ENCODE measurements at places on chromosomes 7 and 10. TPM values are rescaled to one million over a fixed set of nuclear protein-coding genes. Genes with fewer than 3 reads are reported as not detected.

GRCh38 chr7:158322616-158323530 is 264.8 kb downstream of the PTPRN2 start:
- DNase-seq: no peak

DNA sequence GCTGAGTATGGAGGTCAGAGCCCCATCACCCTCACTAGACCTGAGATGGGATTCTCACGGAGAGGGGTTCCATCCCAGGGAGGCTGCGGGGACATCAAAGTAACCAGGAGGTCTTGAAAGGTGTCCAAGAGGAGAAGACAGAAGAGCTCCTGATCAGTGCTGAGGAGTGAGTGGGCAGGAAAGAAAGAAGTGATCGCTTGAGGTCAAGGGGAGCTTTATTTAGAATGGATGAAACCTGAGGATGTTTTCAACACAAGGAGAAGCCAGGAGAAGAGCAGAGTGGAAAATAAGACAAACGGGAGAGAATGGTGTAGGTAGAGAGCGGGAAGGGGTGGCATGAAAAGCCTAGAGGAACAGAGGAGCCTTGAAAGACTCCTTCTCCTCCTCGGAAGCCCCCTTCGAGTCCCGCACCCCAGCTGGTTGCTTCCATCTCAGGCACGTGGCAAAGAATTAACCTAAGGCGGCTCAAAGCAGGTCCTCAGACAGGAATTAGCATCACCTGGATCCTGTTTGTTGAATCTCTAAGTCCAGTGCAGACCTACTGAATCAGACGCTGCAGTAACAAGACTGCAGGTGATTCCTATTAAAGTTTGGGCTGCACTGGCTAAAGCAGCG is 5.8 kb downstream of the SVIL start:
- DNase-seq: no peak

GRCh38 chr10:122486406-122487080 is 25.2 kb downstream of the HTRA1 start:
- no peak for DNase-seq

GRCh38 chr7:110205899-110206298 is 885.0 kb upstream of the LRRN3 start:
- DNase-seq: no peak

DNA sequence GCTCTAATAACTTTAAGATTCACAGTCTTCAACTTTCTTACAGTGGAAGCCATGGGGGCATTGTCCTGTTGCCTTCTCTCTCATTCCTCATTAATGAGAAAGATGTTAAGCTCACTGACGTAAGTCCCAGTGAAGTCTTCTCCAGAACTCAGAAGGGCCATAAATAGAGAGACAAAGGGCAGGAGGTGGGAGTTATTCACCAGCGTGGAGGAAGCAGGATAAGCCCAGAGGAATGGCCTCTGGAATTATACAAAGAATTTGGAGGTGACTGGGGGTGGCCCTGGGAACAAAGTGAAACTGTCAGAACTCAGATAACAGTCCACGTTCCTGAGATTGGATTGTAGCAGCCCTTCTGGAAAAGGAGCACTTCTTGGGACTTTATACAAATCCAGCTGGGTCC is 52.4 kb downstream of the SORBS1 start:
- DNase-seq: no peak

DNA sequence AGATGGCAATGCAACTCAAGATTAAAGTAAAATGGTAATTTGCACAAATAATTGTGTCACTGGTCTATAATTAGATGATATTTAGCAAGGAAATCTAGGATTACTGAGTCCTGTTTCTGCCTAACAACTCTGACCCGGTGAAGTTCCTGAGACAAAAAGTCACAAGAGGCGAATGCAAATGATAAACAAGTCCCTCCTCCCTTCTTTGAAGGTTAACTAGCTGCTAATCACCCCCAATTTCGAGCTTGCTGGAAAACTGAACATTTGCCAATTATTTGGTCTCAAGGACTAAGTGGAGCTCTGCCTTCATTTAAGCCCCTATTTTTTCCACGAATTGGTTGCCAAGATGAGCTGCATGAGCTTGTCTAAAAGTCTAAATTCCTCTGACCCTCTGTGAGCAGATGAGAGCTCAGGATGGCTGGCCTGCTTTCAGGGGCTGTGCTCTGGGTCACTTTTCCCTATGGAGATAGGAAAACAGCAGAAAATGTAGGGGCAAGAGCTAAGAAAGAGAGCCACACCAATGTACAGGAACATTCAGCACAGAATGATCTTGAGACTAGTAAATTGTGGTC is 127.3 kb downstream of the MBL2 start:
- no peak for DNase-seq

DNA sequence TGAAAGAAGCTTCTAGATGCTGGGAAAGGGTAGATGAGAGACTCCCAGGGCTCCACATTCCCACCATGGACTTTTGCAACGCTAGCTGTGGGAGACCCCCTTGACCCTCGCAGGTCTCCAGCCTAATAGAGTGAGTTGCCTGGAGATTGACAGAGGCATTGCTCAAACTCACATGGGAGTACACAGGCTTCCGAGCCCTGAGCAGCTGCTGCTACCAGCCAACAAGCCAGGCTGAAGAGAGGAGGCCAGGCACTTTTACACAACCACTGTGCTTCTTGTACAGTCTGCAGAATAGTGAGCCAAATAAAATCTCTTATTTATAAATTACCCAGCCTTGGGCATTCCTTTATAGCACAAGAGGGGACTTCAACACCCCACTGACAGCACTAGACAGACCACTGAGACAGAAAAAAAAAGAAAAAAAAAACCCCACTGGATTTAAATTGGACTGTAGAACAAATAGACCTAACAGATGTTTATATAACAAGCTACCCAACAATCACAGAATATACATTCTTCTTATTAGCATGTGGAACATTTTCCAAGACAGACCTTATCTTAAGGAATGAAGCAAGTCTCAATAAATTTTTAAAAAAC is 146.2 kb downstream of the ZFAND4 start:
- no peak for DNase-seq

DNA sequence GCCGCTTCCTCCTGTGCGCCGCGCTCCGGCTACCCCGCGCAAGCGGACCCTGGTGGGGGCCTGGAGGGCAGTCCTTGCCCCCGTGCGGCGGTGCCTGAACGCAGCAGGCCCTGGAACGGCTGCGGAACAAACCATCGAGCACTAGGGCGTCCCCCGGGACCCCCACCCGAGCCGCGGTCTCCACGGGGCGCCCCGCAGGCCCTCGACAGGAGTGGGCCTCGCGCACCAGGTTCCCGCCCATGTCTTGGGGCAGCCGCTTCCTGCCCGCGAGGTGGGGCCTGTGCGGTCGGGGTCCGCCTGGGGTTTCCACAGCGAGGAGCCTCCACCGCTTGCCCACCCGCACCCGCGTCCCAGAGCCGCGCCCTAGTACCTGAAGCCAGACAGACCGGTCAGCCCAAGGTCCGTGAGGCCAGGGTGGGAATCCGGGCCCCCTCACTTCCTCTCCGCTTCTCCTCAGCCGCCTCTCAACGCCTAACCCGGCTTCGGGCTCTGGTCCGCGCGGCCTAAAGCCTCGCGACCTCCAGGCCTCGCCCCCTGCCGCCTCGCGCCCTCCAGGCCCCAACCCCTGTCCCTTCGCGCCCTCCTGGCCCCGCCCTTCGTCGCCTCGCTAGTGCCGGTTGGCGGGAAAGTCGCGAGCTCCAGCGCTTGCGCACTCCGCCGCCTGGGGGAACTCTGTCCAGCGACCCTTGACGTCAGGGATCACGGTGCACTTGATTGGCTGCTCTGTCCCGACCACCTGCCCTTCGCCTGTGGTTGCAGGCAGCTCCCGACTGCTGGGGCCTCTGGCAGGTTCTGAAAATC is 7.0 kb upstream of the GBX1 start:
- no peak for DNase-seq

DNA sequence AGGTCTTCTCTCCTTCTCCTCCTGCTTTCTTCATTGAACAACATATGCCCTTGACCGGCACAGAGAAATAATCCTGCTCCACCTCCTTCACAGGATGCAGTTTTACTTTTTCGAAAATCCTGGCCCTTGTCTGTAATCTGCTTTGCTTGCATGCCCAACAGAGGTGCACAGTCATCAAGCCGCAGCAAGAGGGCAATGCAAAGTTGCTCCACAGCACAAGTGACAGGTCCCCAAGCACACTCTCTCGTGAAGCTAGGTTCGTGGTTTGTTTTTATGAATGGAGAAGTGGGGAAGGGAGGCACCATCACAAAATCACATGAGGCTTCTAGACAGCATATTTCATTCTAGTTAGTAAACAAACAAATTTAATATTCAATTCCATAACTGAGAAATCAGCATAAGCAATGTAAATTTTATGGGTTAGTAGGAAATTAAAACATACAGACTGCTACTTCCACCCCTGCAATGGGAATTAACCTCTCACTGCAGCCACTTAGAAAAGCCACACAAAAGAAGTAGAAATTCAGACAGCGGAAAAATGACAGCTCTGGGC is 178.8 kb downstream of the TPK1 start:
- DNase-seq: no peak

GRCh38 chr10:21919906-21920305 is 83.6 kb downstream of the DNAJC1 start:
- DNase-seq: no peak

DNA sequence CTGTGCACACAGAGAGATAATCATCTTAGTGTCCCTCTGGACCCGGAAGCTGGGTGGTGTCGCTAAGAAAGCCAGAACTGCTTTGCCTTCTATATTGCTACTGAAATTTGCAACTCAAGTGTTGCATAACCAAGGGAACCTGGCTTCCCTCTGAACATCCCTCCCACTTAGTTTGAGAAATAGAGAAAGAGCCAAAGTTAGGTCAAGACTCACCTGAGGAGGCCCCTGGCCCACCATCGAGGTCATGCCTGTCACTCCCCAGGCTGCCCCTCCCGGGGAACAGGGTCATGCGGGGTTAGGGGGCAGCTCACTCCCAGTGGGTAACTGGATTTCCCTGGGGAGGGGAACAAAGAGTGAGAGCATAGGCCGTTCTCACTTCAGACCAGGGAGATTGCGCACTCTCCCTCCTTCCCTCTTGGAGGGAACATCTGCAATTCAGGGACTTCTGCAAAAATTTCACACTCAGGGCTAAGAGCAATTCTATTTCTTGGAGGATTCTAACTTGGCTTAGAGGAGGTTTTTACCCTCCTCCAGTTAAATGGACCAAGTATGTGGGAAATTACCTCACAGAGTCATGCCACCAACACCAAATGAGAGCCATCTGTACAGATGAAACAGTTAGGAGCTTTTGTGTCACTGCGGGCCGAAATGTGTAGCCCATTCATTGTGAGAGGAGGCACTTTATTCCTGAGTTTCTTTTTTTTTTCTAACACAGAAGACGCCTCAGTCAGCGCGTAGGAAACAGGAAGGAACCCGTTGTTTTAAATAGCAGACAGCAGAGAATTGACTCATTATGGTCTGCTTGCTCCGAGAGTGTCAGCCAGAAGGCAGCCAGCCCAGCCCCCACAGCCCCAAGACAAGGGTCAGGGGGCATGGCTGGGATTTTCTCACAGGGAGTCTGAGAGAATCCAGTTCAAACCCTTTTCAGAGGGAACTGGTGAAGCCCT is 221.3 kb downstream of the ARHGAP12 start:
- no peak for DNase-seq

DNA sequence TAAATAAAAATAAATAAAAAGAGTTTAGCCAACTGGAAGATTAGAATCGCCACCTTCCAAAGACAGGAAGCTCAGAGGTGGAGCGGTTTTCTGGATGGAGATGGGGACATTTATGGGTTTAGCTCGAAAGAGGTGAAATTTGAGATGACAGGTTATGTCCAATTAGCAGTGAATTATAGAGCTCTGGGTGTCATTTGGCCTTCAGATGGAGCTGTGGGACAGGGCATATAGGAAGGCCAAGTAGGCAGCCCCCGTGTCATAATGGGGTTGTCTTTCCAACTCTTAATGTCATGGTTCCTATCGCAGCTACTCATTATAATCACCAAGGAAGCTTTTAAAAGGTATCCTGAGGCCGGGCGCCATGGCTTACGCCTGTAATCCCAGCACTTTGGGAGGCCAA is 21.0 kb upstream of the EEPD1 start:
- DNase-seq: no peak

DNA sequence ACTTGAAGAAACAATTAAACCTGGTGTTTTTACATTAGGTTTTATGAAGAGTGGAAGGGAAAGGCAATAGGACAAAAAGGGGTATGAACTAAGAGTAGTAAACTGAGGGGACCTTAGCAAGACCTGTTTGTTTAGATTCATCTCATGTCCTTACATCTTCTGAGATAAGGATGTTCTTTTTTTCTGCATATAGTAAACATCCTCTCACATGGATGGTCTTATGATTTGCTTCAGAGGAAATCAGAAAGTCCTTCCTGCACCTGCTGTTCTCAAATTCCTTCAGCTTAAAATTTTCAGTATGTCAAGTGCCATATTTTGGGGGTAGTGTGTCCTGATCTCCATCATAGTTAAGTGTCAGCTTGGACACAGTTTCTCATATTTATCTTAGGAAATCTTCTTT is 232.6 kb downstream of the ADK start:
- DNase-seq: no peak

BUB3 gene
- polyA plus RNA-seq: 118 TPM

ACSM6 gene
- 0.14 TPM for polyA plus RNA-seq

PRF1 gene
- polyA plus RNA-seq: 0.42 TPM
